ENCODE measurements at places on chromosomes 5 and 9. TPM values are rescaled to one million over a fixed set of nuclear protein-coding genes. Genes with fewer than 3 reads are reported as not detected.

LHX6 gene
- 5.7 TPM for total RNA-seq

GRCh38 chr9:98627296-98627695, 81.4 kb downstream of the GABBR2 start:
- DNase-seq, result no peak

EIF4E1B gene
- not detected for total RNA-seq

DNA sequence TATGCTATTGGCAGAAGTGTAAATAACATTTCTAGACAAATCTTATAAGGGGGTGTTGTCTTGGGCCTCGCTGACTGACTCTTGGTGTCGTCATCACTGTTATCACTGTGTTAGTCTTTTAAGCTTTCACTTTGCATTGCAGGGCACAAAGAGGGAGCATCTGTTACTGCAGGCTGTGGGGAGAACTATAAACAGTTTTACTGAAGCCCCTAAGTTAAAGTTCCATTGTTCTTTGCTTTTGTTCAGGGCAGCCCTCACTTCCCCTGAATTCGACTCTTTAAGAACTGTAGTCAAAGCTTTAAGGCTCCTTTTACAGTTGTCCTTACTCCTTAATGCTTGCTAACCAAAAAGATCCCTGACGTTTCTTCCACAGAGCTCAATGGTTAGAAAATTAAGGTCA, 605.0 kb downstream of the RAB3C start:
- no peak for DNase-seq

DNA sequence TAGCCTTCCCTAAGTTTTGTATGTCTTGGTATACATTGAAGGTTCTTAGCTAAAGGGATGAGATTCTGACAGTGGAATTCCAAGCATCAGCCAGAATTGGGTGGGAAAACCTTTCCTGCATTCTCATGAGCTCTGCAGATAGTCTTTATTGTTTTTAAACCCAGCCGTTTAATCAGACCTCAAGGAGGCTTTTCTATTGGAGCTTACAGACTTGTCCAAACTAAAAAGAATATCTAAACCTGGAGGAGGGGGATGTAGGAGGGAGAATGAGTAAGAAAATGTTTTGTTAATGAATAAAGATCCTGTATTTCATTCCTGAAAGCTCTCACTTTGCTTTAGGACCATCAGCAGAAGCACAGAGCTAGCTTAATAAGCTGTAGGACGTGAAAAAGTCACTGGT, 41.7 kb downstream of the EBF1 start:
- DNase-seq, result no peak

GAPT gene
- total RNA-seq, result 0.44 TPM

- DNase-seq, result no peak
These were observed 3.9 kb downstream of the PLPPR1 start for GRCh38 chr9:101032426-101032825.

CFAP77 gene
- total RNA-seq, result not detected

GRCh38 chr9:87887661-87888480, 5.2 kb downstream of the SPATA31E1 start:
- DNase-seq, result peak; percentile 33

BAAT gene
- not detected for total RNA-seq

DNA sequence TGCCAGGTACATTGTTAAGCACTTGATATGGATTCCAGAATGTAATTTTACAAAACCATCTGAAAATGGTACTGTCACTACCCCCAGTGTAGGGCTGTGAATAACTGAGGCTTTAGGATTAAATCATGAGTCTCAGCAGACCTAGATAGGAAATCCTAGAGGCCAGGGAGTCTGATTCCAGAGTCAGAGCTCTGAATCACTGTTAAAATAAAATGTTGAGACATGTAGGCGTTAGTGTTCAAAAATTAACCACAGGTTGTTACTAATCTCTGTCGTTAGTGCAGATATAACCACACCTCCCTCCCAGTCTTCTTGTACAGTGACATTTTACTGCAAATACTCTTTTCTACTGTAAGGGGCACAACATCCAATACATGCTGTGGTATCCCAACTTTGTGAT, 1828.8 kb downstream of the MAT2B start:
- DNase-seq, result no peak

NIPAL4 gene
- total RNA-seq, result 49.8 TPM

GRCh38 chr9:81032030-81032572, 657.2 kb downstream of the TLE1 start:
- no peak for DNase-seq

- DNase-seq, result peak; percentile 85
These were observed 19.2 kb downstream of the GSN start for GRCh38 chr9:121286973-121287741.

TXNDC15 gene
- 44.2 TPM for total RNA-seq
